ENCODE measurements at places on chromosomes 6 and 20.

GRCh38 chr6:125966569-125966968, 10.0 kb downstream of the HINT3 start:
- no peak for DNase-seq

GRCh38 chr6:157710604-157711003, 112.4 kb upstream of the SNX9 start:
- no peak for DNase-seq

DNA sequence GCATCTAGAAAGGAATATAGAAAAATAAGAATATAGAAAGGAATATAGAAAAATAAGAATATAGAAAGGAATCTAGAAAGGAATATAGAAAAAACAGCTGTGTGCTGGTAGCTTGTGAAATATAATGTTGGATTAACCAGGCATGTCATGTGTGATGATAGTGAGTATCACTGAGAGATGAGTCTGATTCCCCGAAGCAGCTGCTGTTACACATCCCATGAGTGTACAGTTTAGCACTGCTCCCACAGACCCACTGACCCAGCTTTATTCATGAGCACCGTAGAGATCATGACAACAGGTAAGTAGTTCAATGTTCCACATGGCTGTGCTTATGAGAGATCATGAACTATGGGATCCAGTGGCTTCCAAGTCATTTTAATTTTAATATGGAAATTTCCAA, 64.8 kb downstream of the SLC22A3 start:
- DNase-seq = no peak

- no peak for DNase-seq
These were observed 123.0 kb downstream of the SASH1 start for GRCh38 chr6:148465670-148466069.

- DNase-seq = peak; percentile 52
These were observed 57.5 kb upstream of the BHLHE23 start for GRCh38 chr20:63064310-63064709.

GRCh38 chr6:16871047-16871446, 109.8 kb upstream of the ATXN1 start:
- no peak for DNase-seq

GRCh38 chr6:166770216-166771116, 143.4 kb upstream of the RPS6KA2 start:
- no peak for DNase-seq

Measured in D341Med (cell line).